Upper lobe of right lung (tissue), 1 donor: ENCODE measurements at places on chromosomes 2 and 18.

GRCh38 chr2:141331127-141331526 is 799.7 kb downstream of the LRP1B start:
- H3K36me3 ChIP-seq, result no peaks in the 10 kb centered on the region
- no peak for DNase-seq
- no peaks in the 10 kb centered on the region for H3K4me1 ChIP-seq
- H3K27ac ChIP-seq, result no peak overlapping the region
- H3K27me3 ChIP-seq, result no peaks in the 10 kb centered on the region
- no peak overlapping the region for H3K4me3 ChIP-seq

DNA sequence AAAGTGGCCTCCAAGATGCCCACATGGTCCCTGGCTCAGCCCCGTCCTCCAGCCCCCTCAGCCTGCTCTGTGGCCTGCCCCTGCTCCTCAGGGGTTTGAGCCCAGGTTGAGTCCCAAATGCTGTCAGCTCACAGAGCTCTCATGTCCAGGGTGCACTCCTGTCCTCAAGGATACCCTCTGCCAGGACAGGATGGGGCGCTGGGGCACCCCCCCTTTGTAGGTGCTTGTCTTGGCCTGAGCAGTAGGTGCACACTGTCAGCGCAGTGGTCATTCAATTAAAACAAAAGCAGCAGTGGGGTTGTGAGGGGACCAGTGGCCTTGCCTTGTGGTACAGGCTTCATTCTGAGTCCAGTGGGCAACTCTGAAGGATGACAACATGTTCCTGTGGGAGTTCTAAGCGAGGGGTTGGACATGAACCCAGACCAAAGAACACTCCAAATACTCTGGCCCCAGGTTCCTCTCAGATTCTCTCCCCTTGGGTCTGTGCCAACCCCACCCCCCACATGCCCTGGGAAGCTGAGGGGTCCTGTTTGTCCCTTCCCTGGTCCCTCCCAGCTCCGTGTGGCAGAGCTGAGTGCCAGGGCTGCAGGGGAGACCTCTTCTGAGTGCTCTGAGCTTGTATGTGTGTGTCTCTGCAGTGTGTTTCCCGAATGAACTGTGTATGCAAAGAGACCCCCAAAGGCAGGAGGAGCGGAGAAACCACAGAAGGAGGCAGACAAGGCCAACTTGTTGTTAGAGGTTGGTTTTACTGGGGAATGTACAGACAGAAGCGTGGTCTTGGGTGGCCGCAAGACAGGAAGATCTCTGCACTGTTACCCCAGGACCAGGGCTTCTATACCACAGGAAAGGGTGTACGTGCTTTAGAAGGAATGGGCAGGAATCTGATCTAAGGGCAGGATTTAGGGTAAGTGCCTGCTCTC is 155.6 kb upstream of the HS6ST1 start:
- H3K4me1 ChIP-seq, result peaks cover 12% of the 10 kb centered on the region
- DNase-seq, result peak; percentile 52
- H3K36me3 ChIP-seq, result no peaks in the 10 kb centered on the region
- no peaks in the 10 kb centered on the region for H3K27me3 ChIP-seq
- H3K27ac ChIP-seq, result no peak overlapping the region

DNA sequence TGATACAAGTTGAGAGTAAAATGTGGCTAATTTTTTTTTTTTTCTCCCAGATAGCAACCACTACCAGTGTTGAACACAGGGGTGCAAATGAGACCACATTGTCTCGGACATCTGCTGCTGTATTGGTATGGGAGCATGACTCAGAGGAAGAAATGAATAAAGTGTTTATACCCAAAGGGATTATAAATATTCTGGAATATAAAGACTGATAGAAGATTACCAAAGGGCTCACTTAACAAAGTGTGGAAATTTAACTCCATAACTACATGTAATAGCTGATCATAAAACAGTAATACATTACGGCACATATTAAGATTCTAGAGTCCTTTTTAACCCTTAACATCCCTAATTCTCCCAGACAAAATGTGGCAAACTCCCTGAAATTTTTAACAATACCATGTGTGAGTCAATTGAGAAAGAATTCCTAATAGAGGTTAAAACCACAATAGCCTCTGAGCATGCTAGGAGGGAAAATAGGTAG is 1023.0 kb upstream of the ACVR2A start:
- H3K36me3 ChIP-seq, result no peaks in the 10 kb centered on the region
- H3K4me3 ChIP-seq, result no peak overlapping the region
- H3K27me3 ChIP-seq, result no peaks in the 10 kb centered on the region

DNA sequence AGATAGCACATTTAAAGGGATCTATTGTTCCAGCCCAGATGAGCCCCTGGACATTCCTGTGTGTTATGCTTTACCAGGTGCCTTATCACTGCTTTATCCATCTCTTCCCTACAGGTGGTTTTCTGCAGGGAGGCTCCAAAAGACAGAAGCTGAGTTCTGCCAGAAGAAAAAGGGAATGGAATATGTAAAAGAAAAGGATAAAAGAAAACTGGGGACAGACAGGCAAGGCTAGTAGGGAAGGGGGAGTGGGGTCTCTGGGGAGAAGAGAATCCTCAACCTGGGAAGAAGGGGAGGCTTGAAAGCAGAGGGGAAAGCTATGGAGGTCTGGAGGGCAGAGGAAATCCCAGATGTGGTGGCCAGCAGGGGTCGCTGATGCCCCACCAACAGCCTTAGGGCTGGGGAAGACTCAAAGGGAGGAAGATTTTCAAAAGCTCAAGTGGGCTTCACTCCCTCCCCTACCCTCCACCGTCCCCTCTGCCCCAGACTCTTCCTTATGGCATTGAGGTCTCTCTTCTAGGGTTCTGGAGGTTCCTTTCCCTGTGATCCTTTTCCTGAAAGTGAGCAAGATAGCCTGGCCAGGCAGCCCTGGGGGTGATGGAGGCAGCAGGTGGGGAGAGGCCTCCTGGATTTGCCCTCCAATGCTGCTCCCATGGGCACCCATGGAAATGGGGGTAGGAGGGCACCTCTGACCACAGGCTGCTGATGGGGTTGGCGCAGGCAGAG is 178.1 kb upstream of the PKDCC start:
- H3K36me3 ChIP-seq, result no peaks in the 10 kb centered on the region
- DNase-seq, result peak; percentile 84
- no peaks in the 10 kb centered on the region for H3K27me3 ChIP-seq
- no peak overlapping the region for H3K27ac ChIP-seq

- H3K4me1 ChIP-seq, result no peaks in the 10 kb centered on the region
- no peaks in the 10 kb centered on the region for H3K36me3 ChIP-seq
- peaks cover 14% of the 10 kb centered on the region for H3K27me3 ChIP-seq
- no peak overlapping the region for H3K4me3 ChIP-seq
These were observed 23.4 kb upstream of the RAPGEF4 start for GRCh38 chr2:172712251-172712650.

GRCh38 chr2:239666855-239667376 is 266.1 kb upstream of the HDAC4 start:
- no peak overlapping the region for H3K27ac ChIP-seq
- no peak for DNase-seq
- no peak overlapping the region for H3K4me3 ChIP-seq
- no peaks in the 10 kb centered on the region for H3K4me1 ChIP-seq

DNA sequence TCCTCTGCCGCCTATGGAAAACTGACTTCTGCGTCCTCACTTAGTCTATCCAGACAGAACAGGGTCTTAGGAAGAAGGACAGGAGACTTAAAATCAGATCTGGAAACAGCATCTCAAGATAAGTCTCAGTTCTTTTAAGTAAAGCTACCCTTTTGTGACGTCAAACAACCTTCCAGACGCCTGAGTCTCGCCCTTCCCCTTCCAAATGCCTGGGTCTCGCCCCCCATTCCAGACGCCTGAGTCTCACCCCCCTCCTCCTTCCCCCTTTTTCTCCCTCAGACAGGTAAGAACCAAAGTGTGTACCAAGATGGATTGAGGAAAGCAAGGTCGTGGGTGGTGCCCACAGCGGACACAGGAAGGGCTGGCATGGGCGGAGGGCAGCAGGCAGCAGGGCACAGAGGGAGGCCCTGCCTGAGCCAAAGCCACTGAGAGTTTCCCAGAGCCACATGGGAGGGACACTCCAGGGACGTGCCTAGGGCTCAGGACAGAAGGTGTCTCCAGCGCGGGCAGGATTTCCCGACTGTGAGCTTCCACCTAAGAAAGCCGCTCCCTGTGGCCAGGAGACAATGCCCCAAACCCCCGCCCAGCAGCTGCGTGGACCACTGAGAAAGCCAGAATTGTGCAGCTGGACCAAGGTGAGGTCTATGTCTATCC is 51.3 kb downstream of the ANKMY1 start:
- no peak for DNase-seq
- no peak overlapping the region for H3K4me3 ChIP-seq
- no peaks in the 10 kb centered on the region for H3K27me3 ChIP-seq
- no peaks in the 10 kb centered on the region for H3K36me3 ChIP-seq

DNA sequence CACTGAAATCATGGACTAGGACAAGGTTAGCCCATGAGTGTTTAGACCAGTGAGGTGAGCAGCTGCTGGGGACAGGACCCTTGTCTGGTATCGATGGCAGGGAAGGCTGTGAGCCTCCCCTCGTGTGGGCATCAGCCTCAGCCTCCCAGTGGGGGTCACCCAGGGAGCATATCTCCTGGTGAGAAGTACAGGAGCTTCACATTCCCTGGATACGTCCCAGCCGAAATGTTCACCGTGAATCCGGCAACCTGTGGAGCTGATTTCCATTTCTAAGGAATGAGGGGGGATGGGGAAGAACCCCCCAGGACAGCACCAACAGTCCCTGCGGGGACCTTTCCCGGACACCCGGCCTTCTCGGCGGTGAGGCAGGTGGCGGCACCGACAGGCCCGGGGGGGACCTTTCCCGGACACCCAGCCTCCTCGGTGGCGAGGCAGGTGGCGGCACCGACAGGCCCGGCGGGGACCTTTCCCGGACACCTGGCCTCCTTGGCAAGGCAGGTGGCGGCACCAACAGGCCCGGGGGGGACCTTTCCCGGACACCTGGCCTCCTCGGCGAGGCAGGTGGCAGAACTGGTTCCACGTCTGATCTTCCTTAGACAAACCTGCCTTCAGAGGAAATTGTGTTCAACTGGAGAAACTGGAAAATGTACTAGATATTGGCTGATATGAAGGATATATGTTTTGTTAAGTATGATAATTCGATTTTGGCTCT is 21.2 kb downstream of the RTP5 start:
- H3K27me3 ChIP-seq, result no peaks in the 10 kb centered on the region
- no peaks in the 10 kb centered on the region for H3K36me3 ChIP-seq

- H3K4me3 ChIP-seq, result no peak overlapping the region
- DNase-seq, result no peak
- no peaks in the 10 kb centered on the region for H3K27me3 ChIP-seq
- no peak overlapping the region for H3K27ac ChIP-seq
These were observed 148.9 kb downstream of the ZEB2 start for GRCh38 chr2:144370937-144371584.

- H3K27ac ChIP-seq, result no peak overlapping the region
- H3K4me1 ChIP-seq, result peaks cover 22% of the 10 kb centered on the region
- DNase-seq, result no peak
- no peak overlapping the region for H3K4me3 ChIP-seq
- H3K36me3 ChIP-seq, result no peaks in the 10 kb centered on the region
These were observed 4.7 kb downstream of the PHLPP1 start for GRCh38 chr18:62720048-62720447.

DNA sequence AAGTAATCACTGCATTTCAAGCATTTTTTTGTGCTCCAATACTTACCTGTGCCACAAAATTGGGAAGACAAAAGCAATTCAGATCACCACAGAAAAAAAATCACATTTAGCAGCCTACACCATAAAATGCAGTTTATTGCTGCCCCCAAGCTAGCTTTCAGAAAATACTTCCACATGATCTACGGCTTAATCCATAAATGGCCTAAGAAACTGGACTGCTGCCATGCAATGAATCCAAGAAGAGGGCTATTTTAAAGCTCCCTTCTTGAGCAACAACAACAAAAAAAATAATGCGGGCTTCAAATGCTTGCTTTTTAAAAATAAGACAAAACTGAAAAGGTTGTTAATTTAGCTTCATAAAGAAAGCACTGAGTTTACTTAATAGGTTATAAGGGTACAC is 272.3 kb downstream of the RAD51AP2 start:
- no peak overlapping the region for H3K4me3 ChIP-seq
- H3K4me1 ChIP-seq, result no peaks in the 10 kb centered on the region
- no peak for DNase-seq
- no peak overlapping the region for H3K27ac ChIP-seq
- H3K27me3 ChIP-seq, result no peaks in the 10 kb centered on the region

- H3K4me1 ChIP-seq, result peaks cover 14% of the 10 kb centered on the region
- no peaks in the 10 kb centered on the region for H3K36me3 ChIP-seq
- no peak overlapping the region for H3K27ac ChIP-seq
- DNase-seq, result no peak
These were observed 406.5 kb downstream of the XIRP2 start for GRCh38 chr2:167294776-167295140.

- no peak overlapping the region for H3K27ac ChIP-seq
- DNase-seq, result no peak
- no peak overlapping the region for H3K4me3 ChIP-seq
- H3K27me3 ChIP-seq, result no peaks in the 10 kb centered on the region
- no peaks in the 10 kb centered on the region for H3K4me1 ChIP-seq
These were observed 199.6 kb downstream of the BCL11A start for GRCh38 chr2:60353863-60354262.

GRCh38 chr2:84904151-84904550 is 1.3 kb upstream of the TMSB10 start:
- no peaks in the 10 kb centered on the region for H3K27me3 ChIP-seq
- no peak for DNase-seq
- H3K4me1 ChIP-seq, result peaks cover 7% of the 10 kb centered on the region
- peak overlapping the region; percentile 92 for H3K4me3 ChIP-seq
- H3K27ac ChIP-seq, result peak overlapping the region; percentile 99
